ENCODE measurements at places on chromosomes 7 and 10. TPM values are rescaled to one million over a fixed set of nuclear protein-coding genes. Genes with fewer than 3 reads are reported as not detected.

The GNAT3 gene
- not detected for total RNA-seq

The PNLIPRP3 gene
- total RNA-seq = not detected

The FBXO24 gene
- 0.07 TPM for total RNA-seq

The SLC13A1 gene
- not detected for total RNA-seq

The LIPJ gene
- total RNA-seq = not detected

The MACROH2A2 gene
- total RNA-seq = 27.7 TPM
